Stimulated activated CD8-positive, alpha-beta memory T cell treated with anti-CD3 and anti-CD28 coated beads, Interleukin-4, amount 100 ng/mL, for 1 hour (primary cell): ENCODE measurements at places on chromosomes 5 and 9.

DNA sequence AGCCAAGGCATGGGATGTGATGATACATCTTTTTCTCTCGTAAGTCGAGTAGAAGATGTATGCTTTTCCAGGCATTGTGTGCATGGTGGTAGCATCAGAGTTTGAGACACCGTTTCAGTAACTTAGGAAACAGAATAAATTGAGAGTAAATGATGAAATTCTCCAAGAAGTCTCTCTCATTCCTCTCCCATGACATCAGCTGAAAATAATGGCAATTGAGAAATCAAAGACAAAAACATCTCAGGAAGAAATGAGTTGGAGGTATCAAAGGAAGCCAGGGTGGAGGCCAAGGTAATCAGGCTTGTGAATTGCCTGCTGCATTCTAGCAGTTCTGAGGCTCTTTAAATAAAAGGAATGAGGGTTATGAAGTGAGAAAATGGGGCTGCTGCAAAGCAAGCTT lies 53.9 kb downstream of the SGCD start:
- no peak for DNase-seq

DNA sequence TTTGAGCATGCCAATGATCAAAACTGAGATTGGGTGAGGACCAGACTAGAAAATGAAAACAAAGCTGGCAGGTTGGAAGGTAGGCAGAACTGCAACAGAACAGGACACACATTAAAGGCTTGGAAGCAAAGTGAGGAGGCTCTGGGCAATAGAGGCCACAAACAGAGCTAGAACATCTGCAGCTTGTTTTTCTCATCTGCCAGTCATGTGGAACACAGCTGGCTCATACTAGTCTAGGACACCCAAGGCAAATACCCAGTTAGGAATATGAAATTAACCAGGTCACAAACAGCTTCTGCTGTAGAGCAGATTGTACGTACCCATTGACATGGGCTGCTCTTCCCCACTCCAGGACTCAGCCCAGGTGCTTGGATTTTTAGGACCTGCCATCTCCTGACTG lies 61.7 kb downstream of the SPEF2 start:
- DNase-seq: no peak

GRCh38 chr5:58666598-58667581 lies 84.0 kb downstream of the RAB3C start:
- no peak for DNase-seq

GRCh38 chr5:118461436-118461835 lies 526.9 kb downstream of the DTWD2 start:
- no peak for DNase-seq

DNA sequence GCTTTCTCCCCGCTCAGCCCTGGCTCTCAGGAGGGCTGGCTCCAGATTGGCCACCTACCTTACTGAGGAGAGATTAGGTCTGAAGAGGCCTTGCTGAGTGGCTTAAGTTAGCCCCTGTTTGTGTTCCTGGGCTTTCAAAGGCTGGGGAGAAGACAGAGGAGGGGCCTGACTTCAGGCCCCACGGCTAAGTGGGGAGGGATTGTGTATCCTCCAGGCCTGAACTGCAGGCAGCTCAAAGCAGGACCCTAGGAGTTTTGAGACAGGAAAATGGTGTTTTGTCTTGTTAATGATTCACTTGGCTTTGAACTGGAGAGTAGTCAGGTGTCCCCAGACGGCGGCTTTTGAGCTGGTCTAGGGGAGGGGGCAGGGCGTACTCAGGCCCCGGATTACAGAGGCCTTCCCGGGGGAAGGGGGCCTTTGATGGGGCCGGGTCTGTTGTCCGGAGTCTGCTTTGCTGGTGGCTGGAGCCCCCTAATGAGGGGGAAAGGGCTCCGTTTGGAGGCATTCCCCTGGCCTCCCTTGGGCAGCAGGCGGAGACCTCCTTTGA lies 162.0 kb upstream of the SMIM23 start:
- DNase-seq: no peak

GRCh38 chr9:71816916-71817451 lies 48.7 kb upstream of the CEMIP2 start:
- no peak for DNase-seq

DNA sequence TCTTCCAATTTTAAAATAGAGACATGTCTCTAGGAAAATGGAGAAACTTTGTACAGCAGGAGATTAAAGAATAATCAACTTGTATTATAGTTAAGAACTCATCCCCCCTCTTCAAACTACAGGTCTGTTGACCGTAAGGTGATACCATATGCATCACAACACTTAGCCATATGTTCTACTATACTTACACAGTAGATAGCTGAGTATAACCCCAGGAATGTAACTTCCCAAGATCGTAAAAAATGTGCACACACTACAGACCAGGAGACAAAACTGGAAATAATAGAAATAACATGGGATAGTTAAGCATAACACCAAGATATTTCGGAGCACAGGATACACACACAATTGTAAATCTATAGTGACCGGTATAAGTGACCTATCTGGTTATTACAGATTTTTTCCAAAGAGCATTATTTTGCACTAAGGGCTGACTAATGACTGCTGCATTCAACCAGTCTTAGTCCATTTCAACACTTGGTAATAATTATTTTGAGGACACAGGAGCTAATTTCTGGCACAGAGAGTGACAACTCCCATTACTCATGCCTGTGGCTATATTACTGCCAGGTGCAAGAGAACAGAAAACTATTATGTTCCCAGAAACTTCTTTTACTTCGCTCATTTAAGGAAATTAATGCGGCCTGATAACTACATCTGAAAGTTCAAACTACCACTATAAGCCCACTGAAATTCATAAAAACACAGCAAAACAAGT lies 15.4 kb upstream of the ZNF622 start:
- no peak for DNase-seq

GRCh38 chr9:18314316-18314715 lies 159.6 kb upstream of the ADAMTSL1 start:
- no peak for DNase-seq

GRCh38 chr9:122053567-122054350 lies 39.3 kb downstream of the TTLL11 start:
- DNase-seq: no peak

- no peak for DNase-seq
Measured at GRCh38 chr9:121937240-121937639, 155.9 kb downstream of the TTLL11 start.

GRCh38 chr5:151159649-151160373 lies 2.2 kb upstream of the ANXA6 start:
- no peak for DNase-seq

DNA sequence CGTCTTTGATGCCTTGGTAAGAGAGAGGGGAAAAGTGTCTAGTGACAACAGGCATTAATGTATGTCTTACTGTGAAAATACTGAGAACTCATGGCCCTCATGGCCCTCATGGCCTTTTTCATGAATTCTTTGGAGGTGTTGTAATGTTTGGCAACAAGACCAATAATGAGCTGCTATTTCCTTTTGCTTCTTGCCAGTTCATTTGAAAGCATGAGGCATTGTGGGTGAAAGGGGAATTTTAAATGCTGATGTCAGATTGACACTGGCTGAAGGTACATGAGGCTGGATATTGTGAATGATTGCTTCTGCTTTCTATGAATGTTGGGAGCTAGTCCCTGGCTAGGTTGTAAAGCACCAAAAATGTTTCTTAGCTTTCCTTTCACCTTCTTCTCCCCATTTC lies 79.2 kb downstream of the DOCK2 start:
- no peak for DNase-seq

DNA sequence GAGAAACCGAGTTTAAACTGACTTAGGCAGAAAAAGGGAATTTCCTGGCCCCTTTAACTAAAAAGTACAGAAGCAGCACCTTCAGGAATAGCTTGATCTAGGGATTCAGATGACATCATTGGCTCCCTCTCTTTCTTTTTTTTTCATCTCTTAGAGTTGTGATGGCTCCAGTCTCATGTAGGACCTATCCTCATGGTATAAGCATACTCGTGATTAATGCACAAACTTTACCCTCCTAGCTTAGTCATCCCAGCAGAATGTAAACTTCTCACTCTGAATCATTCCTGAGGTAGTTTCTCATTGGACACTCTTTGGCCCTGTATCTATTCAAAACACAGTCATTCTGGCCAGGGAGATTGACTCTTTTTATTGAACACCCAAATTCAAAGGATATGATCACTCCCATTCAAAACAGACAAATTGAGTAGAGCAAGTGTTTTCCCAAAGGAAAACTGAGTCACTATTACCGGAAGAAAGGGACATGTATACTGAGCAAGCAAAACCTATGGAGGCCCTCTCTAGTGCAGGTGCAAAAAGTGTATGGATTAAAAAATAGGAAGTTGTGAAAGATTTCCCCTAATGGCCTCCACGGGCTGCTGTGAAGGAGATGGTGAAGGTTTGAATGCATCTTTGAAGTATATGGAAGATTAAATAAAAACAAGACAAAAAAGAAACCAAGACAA lies 27.6 kb upstream of the SMIM23 start:
- DNase-seq: no peak

DNA sequence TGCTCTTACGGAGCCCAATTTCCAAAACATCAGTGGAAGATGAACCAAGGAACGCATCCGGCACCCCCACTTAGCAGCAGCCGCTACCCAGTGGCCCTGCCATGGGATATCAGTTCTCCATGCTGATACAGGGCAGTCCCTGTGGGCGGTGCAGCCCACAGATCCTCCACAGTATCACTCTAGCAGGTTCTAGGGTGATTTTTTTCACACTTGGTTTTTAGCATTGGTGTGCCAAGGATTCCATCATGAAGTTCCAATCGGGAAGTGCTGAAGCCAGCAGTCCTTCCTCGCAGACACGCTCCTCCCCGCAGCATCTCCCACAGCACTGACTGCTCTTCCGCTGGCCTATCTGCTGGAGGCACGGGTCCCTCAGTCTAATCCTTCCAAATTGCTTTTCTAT lies 261.9 kb downstream of the SYK start:
- DNase-seq: no peak

DNA sequence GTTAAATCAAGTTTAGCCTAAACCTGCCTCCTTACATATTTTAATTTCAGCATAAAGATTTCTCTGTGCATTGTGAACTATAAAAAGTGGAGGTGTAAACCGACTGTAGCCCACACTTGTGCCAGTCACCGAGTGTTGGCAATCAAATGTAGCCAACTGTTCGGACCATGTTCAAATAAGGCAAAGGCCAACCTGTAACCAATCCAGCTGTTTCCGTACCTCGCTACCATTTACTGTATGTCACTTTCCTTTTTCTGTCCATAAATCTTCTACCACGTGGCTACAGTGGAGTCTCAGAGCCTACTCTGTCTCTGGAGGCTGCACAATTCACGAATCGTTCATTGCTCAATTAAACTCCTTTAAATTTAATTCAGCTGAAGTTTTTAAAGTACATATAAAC lies 156.0 kb downstream of the SLC25A46 start:
- no peak for DNase-seq

DNA sequence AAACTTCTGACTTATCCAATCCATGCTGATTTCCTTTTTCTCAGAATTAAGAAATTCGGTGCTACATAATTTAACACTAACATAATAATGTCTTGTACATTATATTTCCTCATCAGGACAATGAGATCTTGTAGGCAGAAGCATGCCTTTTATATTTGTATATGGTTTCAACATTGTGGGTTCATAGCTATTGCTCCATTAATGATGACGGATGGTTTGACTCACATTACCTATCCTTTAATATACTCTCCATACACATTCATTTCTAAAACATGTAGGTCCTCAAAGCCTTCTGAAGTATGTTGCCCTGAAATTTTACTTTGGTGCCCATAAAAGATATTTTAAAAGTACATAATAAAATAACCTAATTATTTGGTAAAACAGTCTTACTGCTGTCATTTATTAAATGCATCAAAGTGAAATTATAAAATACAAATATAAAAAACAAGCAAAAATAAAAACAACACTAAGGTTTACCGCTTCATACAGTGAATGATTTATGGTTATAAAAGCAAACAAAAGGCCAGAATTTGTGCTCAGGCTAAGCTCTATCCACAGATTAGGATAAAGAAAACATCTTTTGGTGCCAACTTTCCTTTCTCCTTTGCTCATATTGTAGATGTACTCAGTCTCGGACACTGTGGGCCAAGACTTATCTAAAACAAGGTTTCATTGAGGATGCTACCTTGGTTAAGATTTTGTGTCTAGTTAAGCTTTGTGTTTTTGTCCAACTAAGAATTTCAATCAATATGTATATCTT lies 61.2 kb upstream of the GCNT4 start:
- no peak for DNase-seq

DNA sequence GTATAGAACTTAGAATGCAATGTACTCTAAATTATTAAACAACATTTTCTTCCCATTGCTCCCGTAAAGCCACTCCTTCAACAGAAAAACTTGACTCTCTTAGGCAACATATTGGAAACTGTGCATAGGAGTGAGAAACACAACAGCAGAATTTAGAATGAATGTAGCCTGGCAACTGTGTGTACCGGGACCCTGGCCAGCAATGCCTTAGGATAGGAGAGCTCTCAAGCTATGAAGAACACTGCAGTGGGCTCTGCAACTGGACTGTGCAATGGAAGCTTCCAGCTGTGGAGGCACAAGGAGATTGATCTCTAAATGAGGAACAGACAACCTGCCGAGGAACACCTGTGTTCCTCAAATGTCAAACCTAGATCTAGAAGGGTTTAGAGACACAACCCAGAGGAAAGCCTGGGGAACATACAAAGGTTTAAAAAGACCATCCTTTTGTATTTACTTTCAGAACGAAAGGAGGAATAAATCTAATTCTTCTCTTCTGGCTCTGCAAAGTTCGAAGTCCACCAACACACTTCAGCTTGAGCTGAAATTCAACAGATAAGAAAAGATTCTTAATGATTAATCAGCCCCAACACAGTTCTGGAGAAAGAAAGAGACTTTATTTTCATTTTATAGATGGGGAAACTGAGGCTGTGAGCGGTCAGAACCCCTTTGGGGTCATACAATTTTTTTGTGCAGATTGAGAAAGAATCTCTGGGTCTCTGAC lies 51.5 kb upstream of the ARL15 start:
- DNase-seq: no peak

DNA sequence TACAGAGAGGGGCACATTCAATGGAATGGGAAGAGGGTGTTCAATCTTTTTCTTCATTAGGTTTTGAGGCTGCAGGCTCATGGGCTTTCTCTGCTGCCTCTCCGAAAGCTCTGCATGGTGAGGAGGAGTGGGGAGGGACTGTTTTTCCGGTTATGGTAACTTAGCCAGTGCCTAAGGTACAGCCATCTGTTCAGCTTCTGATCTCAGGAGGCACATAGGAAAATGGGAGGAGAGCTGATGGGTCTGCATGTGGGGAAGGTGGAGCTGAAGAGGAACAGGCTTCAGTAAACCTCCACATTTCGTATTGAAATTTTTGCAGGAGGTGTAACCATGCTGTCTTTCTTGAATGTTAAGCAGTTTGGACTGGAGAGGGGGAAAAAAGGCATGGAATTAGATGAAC lies 1020.4 kb upstream of the WWC1 start:
- DNase-seq: no peak

DNA sequence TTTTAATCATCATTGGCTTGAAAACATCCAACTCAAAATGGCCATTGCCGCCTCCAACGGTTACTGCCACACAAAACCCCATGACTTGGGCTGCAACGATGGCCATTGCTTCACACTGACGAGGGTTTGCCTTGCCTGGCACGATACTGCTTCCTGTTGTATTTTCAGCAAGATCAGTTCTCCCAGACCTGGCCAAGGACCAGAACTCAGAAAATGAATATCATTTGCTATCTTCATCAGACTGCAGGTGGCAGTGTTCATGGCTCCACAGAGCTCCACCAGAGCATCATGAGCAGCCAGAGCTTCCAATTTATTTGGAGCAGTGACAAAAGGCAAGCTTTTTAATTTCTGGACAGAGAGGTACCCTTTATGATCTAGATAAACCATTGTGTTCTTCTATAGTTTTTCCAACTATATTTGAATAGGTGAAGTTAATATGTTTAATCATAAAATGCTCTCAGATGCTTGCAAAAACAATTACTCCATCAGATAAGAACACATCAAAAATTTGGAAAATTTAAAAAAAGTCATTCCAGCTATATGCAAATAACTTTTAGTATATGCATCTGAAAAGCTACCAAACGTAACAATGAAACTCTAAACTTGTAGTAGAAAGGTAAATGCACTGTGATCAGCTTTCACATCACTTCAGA lies 10.4 kb downstream of the AMACR start:
- DNase-seq: no peak
